ENCODE measurements at places on chromosomes 5 and 9.

DNA sequence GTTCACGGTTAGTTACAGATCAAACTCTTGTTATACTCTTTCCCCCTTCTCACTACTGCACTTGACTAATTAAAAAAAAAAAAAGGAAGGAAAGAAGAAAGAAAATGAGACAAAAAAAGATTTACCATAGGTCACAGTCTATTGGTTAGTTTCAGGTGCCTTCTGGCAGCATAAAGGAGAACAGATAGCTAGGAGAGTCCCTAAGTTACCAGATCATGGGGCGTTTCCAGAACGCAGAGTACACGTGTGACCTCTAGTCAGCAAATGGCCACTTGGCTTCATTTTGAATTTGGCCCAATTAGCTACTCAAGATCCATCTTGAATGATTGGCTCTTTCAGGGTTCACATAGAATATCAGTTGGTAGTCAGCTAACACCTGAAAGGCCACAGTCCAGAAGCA, 20.3 kb upstream of the TMEM171 start:
- DNase-seq = no peak

DNA sequence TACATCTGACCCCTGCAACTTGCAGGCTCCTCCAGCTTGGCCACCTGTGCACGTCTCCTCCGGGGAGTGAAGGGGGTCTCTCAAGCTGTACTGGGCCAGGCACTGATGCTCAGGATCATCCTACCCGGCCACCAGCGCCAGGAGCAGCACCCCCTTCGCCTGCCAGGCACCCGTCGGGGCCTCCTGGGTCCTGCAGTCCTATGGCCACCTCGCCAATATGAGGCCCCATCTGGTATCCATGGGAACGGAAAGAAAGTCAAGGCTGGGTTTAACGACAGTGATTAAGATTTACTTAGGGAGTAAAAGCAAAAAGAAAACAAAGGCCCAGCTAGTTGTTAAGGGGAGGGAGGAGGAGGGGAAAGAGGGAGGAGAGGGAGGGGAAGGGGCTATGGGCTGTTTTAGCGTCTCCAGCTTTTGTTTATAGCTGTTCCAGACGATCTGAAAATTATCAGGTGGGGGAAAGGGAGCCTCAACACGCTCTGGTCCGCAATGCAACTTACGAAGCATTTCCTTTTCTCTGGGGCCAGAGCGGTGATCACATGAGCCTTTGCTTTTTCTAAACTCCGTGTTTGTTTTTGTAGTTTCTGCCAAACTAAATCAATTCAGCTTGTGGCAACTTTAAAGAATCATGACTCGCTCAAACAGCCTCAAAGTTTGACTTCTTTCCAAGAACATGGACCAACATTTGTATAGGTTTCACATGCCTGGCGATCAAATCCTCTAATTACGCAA, 132.4 kb downstream of the ROR2 start:
- no peak for DNase-seq

DNA sequence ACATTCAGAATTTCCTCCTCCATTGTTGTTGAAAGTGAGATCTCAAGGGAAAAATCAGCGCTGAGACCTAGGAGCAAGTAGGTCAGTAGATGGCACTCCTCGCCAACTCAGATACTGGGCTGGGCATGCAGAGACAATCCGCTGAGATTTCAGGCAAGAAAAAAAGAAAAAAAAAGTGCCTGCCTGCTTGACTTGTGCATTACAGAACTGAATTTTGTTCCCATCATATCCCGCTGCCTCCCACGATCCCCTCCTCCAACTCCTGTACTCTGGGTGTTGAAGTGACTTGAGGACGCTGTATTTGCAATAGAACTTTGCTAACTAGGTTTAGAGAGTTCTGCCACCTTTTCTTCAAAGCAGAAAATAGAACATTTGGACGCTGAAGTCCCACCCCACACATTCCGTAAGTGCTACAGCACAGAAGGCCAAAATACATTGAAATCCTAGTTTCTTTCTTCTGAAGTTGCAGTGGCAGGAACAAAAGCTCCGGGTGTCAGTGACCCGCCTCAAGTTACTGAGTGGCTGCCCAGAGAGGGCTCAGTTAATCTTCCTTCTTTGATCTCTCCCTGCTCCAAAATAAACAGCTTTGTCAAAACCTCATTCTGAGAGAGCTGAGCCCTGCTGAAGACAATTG, 265.8 kb downstream of the MLLT3 start:
- DNase-seq = peak; percentile 54

GRCh38 chr5:172749881-172750633, 20.9 kb downstream of the DUSP1 start:
- no peak for DNase-seq

DNA sequence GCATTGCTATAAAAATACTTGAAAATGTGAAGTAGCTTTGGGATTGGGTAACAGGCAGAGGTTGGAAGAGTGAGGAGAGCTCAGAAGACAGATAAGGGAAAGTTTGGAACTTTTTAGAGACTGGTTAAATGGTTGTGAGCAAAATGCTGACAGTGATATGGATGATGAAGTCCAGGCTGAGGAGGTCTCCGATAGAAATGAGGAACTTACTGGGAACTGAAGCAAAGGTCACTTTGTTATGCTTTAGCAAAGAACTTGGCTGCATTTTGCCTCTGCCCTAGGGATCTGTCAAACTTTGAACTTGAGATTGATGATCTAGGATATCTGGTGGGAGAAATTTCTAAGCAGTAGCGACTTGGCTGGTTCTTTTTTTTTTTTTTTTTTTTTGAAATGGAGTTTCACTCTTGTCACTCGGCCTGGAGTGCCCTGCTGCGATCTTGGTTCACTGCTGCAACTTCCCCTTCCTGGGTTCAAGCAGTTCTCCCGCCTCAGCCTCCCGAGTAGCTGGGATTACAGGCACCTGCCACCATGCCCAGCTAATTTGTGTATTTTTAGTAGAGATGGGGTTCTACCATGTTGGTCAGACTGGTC, 998.9 kb downstream of the TLE1 start:
- DNase-seq = no peak

- no peak for DNase-seq
These were observed 27.2 kb upstream of the LAMC3 start for GRCh38 chr9:130981756-130982137.

- DNase-seq = no peak
These were observed 215.7 kb downstream of the SLIT3 start for GRCh38 chr5:169085212-169085611.

- DNase-seq = no peak
These were observed 43.8 kb downstream of the RECK start for GRCh38 chr9:36080519-36080918.

GRCh38 chr9:114124138-114124537, 25.0 kb upstream of the KIF12 start:
- no peak for DNase-seq

GRCh38 chr5:54703565-54704255, 186.2 kb downstream of the SNX18 start:
- no peak for DNase-seq

- no peak for DNase-seq
These were observed 86.5 kb upstream of the ATP10B start for GRCh38 chr5:160938532-160938931.

DNA sequence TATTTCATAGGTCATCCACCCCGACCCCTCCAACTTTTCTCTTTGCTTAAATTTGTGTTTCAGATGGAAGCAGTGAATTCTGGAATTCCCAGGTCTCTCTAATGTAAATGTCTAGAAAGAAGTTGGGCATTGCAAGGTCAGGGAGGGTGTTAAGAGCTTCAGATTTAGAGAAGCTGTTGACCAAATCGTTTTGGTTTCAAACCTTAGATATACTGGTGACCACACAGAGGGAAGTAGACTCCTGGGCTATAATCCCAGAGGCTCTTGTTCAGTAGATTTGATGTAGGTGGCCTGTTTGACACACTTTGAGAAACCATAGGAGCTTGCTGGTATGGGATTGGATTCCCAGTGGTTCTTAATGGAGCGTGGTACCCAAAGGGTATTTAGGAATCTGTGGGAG, 137.3 kb upstream of the KLF9 start:
- no peak for DNase-seq

- no peak for DNase-seq
These were observed 92.3 kb downstream of the HSD17B3 start for GRCh38 chr9:96209407-96210271.

Data from GM10248 (cell line).